NAMALWA (cell line): ENCODE measurements at places on chromosomes 13 and 19.
A peak's percentile ranks its signal among the peaks of the same experiment; 100 is the strongest.

GRCh38 chr13:106063591-106064313 lies 471.7 kb downstream of the EFNB2 start:
- no peak for DNase-seq

DNA sequence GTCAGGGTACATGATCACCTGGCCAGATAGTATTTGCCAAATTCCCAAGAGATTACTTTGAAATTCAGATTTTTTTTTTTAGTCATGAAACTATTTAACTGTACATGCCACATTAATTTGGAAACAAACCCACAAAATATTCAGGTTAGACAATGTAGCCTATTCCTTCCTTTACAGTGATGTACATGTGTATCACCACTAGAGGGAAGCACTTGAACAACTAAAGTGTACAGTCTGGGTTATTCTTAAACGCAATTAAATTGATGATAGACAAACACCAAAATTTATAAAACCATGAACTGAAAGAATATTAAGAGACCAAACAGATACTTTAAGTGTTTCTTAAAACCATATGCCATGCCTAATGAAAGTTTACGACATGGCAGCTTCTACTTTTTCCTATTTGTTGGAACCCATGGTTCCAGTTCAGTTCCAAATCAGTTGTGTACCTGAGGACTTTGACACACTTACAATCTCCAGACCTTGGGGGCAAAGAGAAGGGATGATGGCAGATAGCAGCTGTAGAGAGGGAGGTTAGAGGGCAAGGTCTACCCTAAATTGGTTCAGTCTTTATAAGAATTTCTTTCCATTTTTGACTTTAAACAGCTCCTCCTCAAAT lies 52.8 kb downstream of the TNFSF13B start:
- peak; percentile 70 for DNase-seq

DNA sequence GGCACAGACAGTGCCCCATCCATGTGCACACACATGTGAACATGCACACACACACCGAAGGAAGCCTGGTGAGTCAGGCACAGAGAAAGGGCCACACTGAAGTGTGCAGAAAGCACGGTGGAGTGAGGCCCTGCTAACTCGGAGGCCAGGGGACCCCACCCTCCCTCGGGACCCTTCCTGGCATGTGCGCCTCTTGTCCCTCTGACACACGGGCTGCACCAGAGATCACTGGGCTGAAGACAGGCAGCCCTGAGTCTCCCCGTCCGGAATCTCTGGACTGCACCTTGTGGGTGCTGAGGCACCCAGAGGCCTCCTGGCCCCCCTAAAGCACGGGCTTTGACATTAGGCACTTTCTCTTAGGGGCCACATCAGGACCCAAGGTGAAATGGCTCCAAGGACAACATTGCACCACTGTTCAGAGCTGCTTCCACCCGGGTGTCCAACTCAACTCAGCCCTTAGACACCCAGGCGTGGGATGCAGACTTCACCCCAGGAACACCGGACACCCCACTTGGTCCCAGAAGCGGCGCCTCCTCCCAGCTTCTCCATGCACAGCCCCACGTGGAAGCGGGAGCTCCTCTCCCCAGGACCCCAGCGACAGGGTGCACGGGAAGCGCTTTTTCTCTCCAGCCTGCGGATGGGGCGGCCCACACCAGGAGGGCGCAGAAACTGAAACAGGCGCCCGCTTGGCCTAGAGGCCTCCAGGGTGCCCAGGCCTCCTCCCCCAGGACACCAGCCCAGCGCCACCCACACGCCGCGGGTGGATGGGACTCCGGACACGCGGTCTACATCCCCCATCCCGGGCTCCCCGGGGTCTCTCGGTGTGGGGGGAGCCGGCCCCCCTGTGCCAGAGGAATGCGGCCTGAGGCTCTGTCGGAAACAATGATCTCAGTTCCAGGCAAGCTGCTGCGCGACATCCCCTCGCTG lies 90.2 kb downstream of the SPACA7 start:
- no peak for DNase-seq

DNA sequence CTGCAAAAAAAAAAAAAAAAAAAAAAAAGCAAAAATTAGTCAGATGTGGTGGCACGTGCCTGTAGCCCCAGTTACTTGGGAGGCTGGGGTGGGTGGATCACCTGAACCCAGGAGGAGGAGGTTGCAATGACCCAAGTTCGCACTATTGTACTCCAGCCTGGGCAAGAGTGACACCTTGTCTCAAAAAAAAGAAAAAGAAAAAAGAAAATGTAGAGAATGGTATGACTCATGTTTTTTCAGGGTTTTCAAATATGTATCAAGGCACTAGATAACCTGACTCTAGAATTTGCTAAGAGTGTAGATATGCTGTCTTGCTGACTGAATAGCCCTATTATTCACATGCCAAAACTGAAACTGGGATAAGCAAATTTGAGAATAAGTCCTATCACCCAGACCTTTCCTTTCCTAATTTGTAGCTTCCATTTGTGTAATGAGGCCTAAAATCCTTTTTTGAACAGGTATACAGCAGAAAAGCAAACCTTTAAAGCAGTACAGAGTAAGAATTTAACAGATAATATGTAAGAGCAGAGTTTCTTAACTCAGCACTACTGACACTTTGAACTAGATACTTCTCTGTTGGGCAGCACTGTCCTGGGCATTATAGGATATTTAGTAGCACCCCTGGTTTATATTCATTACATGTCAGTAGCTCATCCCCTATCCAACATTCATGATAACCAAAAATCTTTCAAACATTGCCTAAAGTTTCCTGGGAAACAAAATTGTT lies 108.6 kb downstream of the ELF1 start:
- DNase-seq, result no peak

- no peak for DNase-seq
These were observed 15.4 kb downstream of the SHISA2 start for GRCh38 chr13:26036383-26036782.

- no peak for DNase-seq
These were observed 35.0 kb downstream of the VASP start for GRCh38 chr19:45542234-45542668.

- no peak for DNase-seq
These were observed 23.7 kb downstream of the KLF5 start for GRCh38 chr13:73082471-73082870.

GRCh38 chr13:44601586-44601985 lies 25.5 kb upstream of the TSC22D1 start:
- no peak for DNase-seq

DNA sequence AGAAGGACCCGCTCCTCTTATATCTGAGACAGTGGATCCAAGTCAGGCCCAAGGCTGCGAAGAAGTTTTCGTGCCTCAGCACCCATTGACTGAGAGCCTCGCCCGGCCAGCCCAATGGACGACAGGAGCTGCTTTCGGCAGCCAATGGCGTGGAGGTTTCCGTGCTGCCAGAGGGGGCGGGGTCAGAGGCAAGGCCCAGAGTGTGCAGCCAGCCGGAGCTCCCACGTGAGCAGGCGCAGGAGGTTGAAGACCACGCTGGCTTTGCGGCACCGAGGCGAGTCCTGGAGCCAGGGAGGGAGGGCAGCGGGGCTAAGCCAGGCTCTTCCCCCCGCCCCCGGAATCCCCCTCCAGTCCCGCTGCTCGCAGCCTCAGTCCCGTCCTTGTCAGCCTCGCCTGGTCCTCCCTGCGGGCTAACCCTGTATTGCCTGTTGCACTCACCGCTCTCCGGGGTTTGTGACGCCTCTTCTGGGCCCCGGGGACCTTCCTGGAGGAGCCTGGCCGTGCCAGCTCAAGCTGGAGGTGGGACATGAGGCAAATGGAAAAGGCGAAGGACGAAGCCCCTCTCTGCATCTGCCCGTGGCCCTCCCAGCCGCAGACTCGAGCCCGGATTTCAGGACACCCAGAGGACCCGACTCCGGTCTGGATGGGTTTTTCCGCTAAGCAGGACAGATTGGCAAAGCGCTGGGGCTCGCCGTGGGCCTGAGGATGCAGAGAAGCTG lies 1.5 kb downstream of the IFNL4 start:
- no peak for DNase-seq

GRCh38 chr13:22934744-22935523 lies 245.8 kb upstream of the SGCG start:
- no peak for DNase-seq

GRCh38 chr13:61316647-61317046 lies 99.0 kb downstream of the PCDH20 start:
- no peak for DNase-seq

GRCh38 chr13:20305587-20305986 lies 73.5 kb upstream of the GJB6 start:
- DNase-seq, result peak; percentile 15

DNA sequence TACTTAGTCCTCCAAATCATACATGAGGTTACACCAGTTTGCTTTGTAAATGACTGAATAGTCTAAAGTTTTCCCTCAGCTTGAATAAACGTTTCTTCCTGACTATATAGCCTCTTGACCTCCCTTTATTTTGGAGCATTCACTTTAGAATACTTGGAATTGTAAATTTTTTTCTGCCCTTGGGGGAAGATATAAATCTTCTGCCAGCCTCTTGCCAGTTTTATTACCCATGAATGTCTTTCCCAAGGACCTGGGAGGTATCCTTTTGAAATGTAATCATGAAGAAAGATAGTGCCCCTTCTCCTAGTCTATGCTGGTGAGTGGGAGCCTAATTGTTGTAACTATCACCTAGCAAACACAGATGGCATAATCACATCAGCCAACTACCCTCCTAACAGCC lies 2033.9 kb upstream of the PCDH20 start:
- DNase-seq, result no peak
